Effector CD4-positive, alpha-beta T cell (primary cell): ENCODE measurements at places on chromosomes 5 and 9.

- DNase-seq, result no peak
These were observed 38.8 kb upstream of the GLRX start for GRCh38 chr5:95861221-95861863.

DNA sequence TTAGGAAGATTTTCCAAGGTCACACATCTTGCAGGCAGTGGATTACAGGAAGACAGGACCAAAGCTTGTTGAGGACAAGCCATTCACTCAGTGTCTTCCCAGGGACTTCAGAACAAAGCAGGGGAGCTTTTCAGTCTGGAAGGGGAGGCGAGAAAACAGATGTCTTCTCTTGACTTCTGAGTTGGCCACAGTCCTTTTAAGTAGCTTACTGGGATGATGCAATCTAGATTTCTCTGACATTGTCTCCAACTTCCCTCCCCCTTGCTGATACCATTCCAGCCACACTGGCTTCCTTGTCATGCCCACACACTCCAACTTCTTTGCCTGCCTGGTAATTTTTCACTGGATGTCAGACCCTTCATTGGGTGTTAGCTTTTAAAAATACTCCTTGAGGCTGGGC, 174.2 kb upstream of the TBC1D2 start:
- no peak for DNase-seq

- DNase-seq, result no peak
These were observed 47.3 kb upstream of the SLC30A5 start for GRCh38 chr5:69046375-69046957.

GRCh38 chr9:20209391-20210340, 412.6 kb downstream of the MLLT3 start:
- DNase-seq, result no peak
